ENCODE measurements at places on chromosomes 5 and 9.

DNA sequence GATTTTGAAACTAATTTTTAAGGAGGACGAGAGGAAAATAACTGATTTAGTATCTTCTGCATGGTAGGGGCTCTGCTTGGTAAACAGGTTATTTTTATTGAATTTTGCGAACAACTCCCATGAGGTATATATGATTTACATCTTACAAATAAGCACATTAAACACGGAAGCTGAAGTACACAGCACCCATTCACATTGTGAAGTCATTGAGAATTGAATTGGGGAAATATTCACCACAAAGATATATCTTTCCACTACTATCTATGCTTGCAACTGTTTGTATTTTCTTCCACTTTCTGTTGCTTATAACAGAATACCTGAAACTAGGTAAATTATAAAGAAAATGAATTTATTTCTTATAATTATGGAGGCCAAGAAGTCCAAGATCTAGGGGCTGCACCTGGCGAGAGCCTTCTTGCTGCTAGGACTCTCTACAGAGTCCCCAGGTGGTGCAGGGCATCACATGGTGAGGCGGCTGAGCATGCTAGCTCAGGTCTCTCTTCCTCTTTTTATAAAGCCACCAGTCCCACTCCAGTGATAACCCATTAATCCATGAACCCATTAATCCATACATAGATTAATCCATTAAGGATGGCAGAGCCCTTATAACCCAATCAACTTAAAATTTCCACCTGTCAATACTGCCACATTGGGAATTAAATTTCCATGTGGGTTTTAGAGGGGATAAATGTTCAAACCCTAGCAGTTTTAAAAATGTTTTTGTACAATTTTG lies 79.0 kb upstream of the ZNF608 start:
- DNase-seq = no peak

DNA sequence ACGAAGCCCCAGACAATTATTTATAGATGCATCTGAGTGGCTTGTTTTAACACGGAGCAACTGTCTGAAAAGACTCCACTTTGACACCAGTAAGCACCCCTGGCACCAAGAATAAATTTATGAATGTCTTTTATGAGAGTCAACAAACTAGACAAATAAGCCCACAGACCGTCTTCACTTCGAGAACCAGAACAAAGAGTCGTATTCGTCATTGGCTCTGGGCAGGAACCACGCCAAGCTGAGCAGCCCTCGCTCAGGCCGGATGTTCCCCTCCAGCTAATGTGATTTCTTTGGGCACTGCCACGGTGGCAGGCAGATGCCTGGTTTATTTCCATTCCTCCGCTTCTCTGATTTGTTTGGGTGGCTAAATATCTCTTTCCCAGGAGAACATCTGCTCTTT lies 91.9 kb upstream of the STC2 start:
- no peak for DNase-seq

GRCh38 chr9:114247077-114247476 lies 75.8 kb upstream of the ORM1 start:
- DNase-seq = no peak

GRCh38 chr9:136200424-136200823 lies 4.5 kb downstream of the LHX3 start:
- no peak for DNase-seq

DNA sequence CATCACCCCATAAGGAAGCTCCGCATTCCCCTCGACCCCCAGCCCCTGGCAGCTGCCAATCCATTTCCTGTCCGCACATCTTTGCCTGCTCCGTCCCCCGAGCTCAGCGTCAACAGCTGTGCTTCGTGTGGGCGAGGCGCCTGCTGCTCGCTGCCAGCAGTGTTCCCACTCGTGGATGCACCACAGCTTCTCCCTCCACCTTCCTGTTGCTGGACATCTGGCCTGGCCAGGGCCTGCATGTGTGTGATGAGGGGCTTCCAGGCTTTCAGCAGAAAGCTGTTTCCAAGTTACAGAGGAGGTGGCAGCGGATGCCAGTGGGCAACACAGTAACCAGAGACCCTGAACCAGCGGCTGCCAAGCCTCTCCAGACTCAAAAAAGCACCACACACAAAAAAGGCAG lies 86.0 kb downstream of the PRRT1B start:
- DNase-seq = no peak

GRCh38 chr5:2886531-2886930 lies 135.1 kb upstream of the IRX2 start:
- DNase-seq = no peak

- DNase-seq = no peak
Measured at GRCh38 chr5:112923148-112923917, 1.3 kb upstream of the REEP5 start.

DNA sequence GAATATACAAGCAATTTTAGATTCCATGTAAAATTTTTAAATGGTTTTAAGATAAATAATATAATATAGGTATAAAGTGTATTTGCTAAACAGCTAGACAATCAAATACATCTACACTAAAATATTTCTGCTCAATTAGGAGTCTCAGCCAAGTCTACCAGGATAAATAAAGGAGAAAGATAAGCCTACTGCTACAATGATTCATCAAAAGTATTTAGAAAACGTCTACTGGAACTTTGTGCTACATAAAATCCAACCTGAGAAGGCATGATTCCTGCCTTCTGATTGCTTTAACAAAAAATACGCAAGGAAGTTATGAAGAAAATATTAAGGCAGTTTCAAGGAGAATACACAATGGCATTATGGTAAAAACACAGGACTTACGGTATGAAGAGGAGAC lies 570.6 kb downstream of the EFNA5 start:
- DNase-seq = no peak

GRCh38 chr9:133990366-133991213 lies 1.5 kb downstream of the VAV2 start:
- no peak for DNase-seq

- no peak for DNase-seq
Measured at GRCh38 chr5:145983446-145983845, 47.1 kb downstream of the SH3RF2 start.

Data from HFF-Myc (cell line).